ENCODE measurements at places on chromosomes 1 and 21. TPM values are rescaled to one million over a fixed set of nuclear protein-coding genes. Genes with fewer than 3 reads are reported as not detected.

- DNase-seq, result no peak
- H3K27ac ChIP-seq, result no peak overlapping the region
- no peaks in the 10 kb centered on the region for H3K27me3 ChIP-seq
- H3K36me3 ChIP-seq, result peaks cover 6% of the 10 kb centered on the region
- no peak overlapping the region for H3K4me3 ChIP-seq
- peaks cover 3% of the 10 kb centered on the region for H3K4me1 ChIP-seq
These were observed 77.1 kb downstream of the ITPKB start for GRCh38 chr1:226661965-226662364.

CCDC190 gene
- not detected for total RNA-seq

APCS gene
- not detected for total RNA-seq

DNA sequence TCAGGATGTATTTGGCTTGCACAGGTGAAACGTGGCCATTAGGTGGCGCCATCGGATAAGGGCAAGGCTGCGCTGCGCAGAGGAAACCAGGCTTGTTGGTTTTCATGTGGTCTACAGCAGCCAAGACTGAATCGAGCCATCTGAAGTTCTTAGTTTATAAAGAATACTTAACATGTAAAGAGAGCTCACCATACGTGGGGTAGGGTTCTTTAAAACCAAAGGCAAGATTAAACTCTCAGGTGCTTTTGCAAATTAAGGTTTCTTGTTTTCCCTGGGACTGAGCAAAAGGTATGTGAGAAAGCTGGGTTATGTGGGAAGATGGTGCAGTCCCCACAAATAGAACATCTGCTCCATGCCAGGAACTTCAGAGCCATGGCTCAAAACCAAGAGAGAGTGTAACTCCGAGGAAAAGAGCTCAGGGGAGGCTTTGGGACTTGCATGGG lies 9.3 kb downstream of the MASP2 start:
- DNase-seq, result peak; percentile 94
- H3K36me3 ChIP-seq, result no peaks in the 10 kb centered on the region
- H3K27ac ChIP-seq, result no peak overlapping the region
- no peak overlapping the region for H3K4me3 ChIP-seq
- peaks cover 15% of the 10 kb centered on the region for H3K27me3 ChIP-seq

PDE9A gene
- total RNA-seq, result 62.4 TPM

DNA sequence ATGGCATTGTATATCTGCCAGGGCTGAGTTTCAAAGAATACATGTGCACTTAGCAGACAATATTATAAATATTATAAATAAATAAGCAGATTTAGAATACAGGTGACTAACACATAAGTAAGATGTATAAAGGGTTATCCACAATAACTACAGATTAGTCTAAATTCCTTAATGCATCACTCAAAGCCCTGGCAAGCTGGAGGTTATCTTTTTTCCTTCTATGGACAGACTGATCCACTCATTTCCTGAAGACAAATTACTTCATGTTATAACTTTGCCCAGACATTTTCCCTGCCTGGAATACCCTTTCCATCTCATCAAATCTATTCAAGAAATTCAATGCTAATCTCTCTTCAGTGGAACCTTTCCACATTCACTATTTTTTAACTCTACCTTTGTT lies 38.8 kb downstream of the LUZP1 start:
- DNase-seq, result no peak
- no peaks in the 10 kb centered on the region for H3K4me1 ChIP-seq
- H3K27me3 ChIP-seq, result no peaks in the 10 kb centered on the region
- H3K27ac ChIP-seq, result no peak overlapping the region
- no peak overlapping the region for H3K4me3 ChIP-seq
- H3K36me3 ChIP-seq, result no peaks in the 10 kb centered on the region

SFN gene
- 2.6 TPM for total RNA-seq

DNA sequence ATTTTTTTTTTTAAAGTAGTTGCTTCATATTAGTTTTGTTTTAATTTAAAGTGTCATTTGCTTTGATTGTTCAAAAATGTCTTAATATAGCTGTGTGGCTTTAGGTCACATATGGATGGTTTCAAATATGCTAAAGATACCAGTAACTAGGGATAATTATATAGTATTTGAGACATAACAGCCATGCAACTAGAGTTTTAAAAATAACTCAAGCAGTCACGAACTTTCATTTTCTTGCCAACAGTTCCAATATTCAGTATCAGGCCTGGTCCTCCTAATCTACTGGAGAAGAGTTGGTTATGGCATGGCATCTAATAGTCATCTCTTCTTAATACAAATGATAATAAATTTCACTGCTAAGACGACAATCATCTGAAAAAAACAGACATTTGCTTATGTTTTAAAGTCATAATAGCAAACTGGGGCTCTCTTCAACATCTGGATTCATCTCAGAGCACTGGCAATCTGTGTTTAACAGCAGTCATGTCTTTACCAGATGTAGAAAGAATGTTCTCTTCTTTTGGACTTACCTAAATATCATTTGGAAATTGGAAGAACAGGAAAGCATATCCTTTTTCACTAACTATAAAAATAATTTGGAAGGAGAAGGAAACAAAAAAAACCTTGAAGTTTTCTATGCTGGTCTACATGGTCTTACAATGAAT lies 24.1 kb upstream of the A3GALT2 start:
- no peak overlapping the region for H3K27ac ChIP-seq
- no peak for DNase-seq
- peaks cover 44% of the 10 kb centered on the region for H3K4me1 ChIP-seq
- H3K27me3 ChIP-seq, result no peaks in the 10 kb centered on the region
- no peak overlapping the region for H3K4me3 ChIP-seq

VPS45 gene
- 19.1 TPM for total RNA-seq

DNA sequence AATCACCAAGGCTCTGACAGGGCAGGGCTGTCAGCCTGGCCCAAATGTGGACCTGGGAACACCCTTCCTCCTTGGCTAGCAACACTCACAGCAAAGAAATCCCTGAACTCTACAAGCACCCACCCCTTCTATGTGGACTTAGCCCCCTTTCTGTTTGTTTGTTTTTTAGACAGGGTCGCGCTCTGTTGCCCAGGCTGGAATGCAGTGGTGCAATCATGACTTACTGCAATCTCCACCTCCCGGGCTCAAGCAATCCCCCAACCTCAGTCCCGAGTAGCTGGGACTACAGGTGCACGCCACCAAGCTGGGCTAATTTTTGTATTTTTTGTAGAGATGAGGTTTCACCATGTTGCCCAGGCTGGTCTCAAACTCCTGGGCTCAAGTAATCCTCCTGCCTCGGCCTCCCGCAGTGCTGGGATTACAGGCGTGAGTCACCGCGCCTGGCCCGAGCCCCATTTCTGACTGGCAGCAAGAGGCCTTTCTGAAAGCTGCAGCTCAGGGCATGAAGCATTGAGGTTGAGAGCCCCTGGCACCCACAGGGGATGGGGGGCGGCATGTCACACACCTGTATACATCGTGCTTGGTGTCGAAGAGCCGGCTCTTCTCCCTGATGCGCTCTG lies 16.2 kb downstream of the RIPK4 start:
- no peak overlapping the region for H3K4me3 ChIP-seq
- no peak for DNase-seq
- no peak overlapping the region for H3K27ac ChIP-seq
- H3K27me3 ChIP-seq, result no peaks in the 10 kb centered on the region
- H3K36me3 ChIP-seq, result peaks cover 34% of the 10 kb centered on the region
- peaks cover 19% of the 10 kb centered on the region for H3K4me1 ChIP-seq

RGS18 gene
- not detected for total RNA-seq

DNA sequence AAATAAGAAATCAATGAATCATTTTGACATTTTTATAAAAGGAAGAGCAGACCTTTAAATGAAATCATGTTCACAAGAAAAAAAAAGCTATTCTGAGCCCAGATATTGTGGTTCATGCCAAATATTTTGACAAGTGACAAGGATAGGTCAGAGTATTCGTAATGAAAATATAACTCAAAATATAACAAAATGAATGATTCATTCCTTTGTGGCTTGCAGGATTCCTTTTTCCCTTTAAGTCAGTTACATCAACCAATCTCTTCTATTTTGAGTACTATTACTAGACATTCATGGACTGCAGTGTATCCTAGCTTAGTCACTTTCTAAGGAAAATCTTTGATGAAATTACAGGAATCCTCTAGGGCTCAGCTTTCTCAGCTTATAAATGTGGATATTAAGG lies 188.7 kb downstream of the COL11A1 start:
- H3K27ac ChIP-seq, result no peak overlapping the region
- H3K4me1 ChIP-seq, result no peaks in the 10 kb centered on the region
- no peak for DNase-seq
- no peaks in the 10 kb centered on the region for H3K27me3 ChIP-seq

GRCh38 chr1:159829273-159829634 lies 2.6 kb downstream of the SLAMF8 start:
- peaks cover 6% of the 10 kb centered on the region for H3K4me1 ChIP-seq
- H3K27me3 ChIP-seq, result peaks cover 67% of the 10 kb centered on the region
- peak; percentile 90 for DNase-seq

DNA sequence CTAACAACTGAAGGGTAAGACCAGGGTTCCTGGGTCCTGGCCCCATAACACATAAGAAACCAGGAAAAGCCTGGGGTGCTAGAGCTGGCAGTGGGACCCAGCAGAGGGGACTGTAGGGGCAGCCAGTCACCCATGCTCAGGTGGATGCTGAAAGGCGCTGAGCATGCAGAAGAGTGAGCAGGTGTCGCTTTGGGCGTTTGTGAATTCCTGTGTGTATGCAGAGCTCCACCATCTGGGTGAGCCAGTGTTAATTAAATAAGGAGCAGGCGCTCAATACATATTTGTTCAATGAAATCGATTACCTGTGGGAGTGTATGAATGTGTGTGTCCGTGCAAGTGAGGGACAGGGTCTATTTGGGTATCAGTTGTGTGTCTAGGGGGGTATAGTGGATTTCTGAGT lies 499 bp downstream of the C1QA start:
- H3K4me1 ChIP-seq, result no peaks in the 10 kb centered on the region
- no peak overlapping the region for H3K4me3 ChIP-seq
- no peaks in the 10 kb centered on the region for H3K36me3 ChIP-seq
- no peak overlapping the region for H3K27ac ChIP-seq
- DNase-seq, result no peak
- H3K27me3 ChIP-seq, result no peaks in the 10 kb centered on the region

RGS4 gene
- total RNA-seq, result not detected

DNA sequence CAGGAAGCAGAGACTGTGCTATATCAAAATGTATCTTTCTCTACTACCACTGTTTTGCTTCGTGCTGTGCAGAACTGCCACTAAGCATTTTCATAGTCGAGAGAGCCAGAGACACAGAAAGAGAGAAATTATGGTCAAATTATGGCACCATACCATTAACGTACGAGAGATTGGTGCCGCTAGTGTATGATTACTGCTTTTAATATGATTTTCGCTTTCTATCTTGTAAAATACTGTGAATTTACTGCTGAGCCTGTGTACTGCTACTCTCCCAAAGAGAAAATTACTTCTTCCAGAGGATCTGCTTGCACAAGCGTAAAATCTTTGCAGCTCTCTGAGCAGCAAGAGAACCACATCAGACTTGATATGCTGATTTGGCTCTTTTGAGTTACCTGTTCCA lies 71.1 kb upstream of the ZNF281 start:
- peaks cover 7% of the 10 kb centered on the region for H3K4me1 ChIP-seq
- H3K27me3 ChIP-seq, result no peaks in the 10 kb centered on the region
- no peak overlapping the region for H3K27ac ChIP-seq

DIO1 gene
- total RNA-seq, result not detected

SPRR4 gene
- not detected for total RNA-seq

- no peaks in the 10 kb centered on the region for H3K27me3 ChIP-seq
- H3K36me3 ChIP-seq, result no peaks in the 10 kb centered on the region
- H3K27ac ChIP-seq, result no peak overlapping the region
- DNase-seq, result peak; percentile 20
These were observed 23.1 kb downstream of the TNN start for GRCh38 chr1:175090780-175091179.

TNNI3K gene
- 1.6 TPM for total RNA-seq

GRCh38 chr1:119873135-119874015 lies 22.9 kb downstream of the ADAM30 start:
- DNase-seq, result no peak
- H3K4me3 ChIP-seq, result no peak overlapping the region
- H3K4me1 ChIP-seq, result no peaks in the 10 kb centered on the region
- H3K27me3 ChIP-seq, result no peaks in the 10 kb centered on the region
- H3K27ac ChIP-seq, result no peak overlapping the region
- H3K36me3 ChIP-seq, result no peaks in the 10 kb centered on the region

PADI1 gene
- total RNA-seq, result 0.13 TPM

RGS8 gene
- total RNA-seq, result 25.0 TPM

All from endodermal cell (in vitro differentiated cells).